Ecto neural progenitor cell (in vitro differentiated cells): ENCODE measurements at places on chromosomes 16 and 17.

- DNase-seq, result no peak
Observed at GRCh38 chr17:13293421-13293820, 275.6 kb upstream of the ELAC2 start.

GRCh38 chr17:36947922-36948716 lies 635 bp upstream of the AATF start:
- no peak for DNase-seq

- peak; percentile 62 for DNase-seq
Observed at GRCh38 chr16:88570691-88571092, 489 bp downstream of the ZC3H18 start.

DNA sequence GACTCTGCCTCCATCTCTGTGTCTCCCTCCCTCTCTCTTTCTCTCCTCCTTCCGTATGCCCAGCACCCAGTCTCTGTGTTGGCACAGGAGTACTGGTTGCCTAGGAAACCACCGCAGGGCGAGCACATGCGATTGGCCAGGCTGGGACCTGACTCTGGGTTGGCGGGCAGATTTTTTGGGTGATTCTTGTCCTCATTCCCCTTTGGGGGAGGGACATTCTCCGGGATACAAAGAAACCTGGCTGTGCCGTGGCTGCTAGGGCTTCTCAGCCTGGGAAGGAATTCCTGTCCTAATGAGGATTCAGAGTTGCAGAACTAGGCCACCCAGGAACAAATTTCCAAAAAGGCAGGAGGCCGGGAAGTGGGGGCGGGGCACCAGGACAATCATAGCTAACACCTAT lies 168.9 kb downstream of the SHISA9 start:
- peak; percentile 77 for DNase-seq

DNA sequence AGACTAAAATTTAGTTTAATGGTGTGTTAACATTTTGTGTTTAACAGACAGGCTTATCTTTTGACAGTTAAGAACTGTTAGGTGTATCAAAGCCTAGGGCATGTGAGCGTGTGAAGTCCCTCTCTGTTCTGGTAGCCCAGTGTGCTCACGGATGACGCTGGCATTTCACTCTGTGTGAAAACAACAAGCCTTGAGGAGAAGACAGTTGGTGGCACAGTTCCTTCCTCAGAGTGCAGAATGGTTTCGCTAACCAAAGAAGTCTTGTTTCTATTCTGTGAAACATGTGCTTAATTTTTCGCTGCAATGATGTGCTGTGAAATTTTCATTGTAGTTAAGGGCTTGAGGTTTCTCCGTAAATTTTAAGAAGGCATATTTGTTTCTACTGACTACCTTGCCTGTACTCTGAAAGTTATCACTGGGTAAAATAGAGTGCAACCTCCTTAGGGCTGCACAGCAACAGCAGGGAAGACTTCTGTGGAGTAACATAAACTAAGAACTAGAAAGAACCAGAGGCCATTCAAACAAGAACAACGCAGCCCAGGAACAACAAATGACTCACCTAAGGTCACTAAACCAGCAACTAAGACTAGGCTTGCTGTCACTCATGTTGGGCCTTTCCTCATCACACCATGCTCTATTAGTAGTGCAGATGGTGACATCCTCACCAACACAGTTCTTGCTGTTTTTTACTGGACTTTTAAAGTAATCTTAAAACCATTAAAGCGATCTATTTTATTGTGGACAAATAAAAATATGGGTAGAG lies 33.4 kb downstream of the BRD7 start:
- DNase-seq, result no peak

- no peak for DNase-seq
Observed at GRCh38 chr16:15880434-15881308, 7.7 kb downstream of the CEP20 start.

DNA sequence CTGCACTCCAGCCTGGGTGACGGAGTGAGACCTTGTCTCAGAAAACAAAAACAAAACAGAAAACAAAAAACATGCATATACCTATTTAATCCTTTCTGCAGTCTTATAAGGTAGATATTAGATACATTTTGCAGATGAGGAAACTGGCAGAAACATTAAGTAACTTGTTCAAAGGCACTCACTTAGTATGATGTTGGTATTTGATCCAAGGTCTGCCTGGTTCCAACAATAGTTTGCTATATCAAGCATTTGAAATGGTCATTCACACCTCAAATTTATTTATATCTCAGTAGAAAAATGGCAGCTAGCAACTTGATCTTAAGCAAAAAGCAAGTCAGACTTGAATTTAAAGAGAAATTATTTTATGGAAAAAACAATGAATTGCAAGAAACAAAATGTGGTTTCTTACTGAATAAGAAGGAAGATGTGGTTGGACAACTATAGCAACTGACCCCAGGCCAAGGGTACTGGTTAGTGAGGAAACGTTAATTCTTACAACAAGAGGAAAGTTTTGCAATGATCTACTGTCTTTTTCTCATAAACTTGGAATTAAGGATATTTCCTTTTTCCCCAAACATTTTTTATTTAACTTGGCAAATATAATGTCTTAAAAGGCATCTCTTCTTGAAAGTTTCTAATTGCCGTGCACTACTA lies 19.7 kb downstream of the DHRS7B start:
- DNase-seq, result no peak

DNA sequence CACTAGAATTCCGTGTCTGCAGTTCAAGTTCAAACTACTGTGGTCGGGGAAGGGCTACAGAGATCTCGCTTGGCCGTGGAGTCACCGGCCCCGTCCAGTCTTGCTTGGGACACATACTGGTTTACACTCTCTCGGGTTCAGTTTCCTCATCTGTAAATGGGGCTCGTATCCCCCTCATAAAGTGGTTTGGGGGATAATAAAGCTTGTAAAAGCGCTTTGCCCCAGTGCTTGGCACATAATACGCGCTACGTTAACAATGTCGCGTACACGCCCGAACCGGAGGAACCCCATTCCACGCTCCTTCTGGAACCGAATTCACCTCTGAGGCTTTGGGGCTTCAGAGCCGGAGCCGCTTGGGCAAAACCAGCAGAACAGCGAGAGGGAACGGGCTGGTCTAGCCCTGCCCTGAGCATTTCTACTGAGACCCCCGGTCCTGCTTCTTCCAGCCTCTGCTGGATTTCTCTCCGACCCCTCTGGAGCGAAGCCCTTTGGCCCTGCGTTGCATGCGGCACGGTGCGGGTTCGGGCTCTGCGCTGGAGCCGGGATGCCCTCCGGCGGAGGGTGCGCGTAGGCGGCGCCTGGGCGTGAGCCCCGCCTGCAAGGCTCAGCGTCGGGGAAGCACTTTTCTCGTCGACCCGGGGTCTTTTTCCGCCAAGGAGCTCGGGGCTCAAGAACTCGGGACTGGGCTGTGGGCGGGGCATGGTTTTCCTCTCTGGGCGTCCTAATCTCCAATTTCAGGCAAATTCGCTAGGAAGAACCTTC lies 26.1 kb upstream of the HOXB13 start:
- peak; percentile 81 for DNase-seq

- no peak for DNase-seq
Observed at GRCh38 chr17:8935191-8935590, 30.3 kb downstream of the PIK3R5 start.

DNA sequence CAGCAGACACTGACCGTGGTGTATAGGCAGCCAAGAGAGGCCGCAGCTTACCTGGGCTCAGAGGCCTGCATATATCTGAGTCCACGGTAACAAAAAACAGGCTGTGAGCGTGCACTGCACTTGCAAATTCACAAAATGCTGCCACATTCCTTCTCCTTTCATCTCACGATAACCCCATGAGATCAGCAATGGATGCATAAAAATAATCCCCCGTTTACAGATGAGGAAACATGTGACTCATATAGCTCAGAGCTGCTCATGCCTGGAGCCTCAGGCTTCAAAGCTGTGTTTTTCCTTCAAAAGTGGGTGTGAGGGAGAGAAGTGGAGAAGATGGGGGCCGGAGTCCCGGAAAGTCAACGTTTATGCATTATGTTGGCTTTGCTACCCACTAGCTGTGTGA lies 118.3 kb upstream of the FOXF1 start:
- DNase-seq, result no peak

GRCh38 chr17:64767269-64767997 lies 105.3 kb upstream of the SMURF2 start:
- DNase-seq, result peak; percentile 49

GRCh38 chr17:63423251-63423950 lies 22.7 kb downstream of the CYB561 start:
- DNase-seq, result no peak

- DNase-seq, result no peak
Observed at GRCh38 chr16:80511824-80512592, 28.8 kb upstream of the DYNLRB2 start.

GRCh38 chr16:4315186-4316107 lies at the start of gene GLIS2:
GLIS2 (plus strand) TSS chr16:4316067; CDS start chr16:4332281, 16,214 bp downstream.
- DNase-seq, result peak; percentile 88

GRCh38 chr17:52148969-52149351 lies 9.6 kb downstream of the CA10 start:
- no peak for DNase-seq

- no peak for DNase-seq
Observed at GRCh38 chr17:59180626-59181025, 25.1 kb downstream of the PRR11 start.

DNA sequence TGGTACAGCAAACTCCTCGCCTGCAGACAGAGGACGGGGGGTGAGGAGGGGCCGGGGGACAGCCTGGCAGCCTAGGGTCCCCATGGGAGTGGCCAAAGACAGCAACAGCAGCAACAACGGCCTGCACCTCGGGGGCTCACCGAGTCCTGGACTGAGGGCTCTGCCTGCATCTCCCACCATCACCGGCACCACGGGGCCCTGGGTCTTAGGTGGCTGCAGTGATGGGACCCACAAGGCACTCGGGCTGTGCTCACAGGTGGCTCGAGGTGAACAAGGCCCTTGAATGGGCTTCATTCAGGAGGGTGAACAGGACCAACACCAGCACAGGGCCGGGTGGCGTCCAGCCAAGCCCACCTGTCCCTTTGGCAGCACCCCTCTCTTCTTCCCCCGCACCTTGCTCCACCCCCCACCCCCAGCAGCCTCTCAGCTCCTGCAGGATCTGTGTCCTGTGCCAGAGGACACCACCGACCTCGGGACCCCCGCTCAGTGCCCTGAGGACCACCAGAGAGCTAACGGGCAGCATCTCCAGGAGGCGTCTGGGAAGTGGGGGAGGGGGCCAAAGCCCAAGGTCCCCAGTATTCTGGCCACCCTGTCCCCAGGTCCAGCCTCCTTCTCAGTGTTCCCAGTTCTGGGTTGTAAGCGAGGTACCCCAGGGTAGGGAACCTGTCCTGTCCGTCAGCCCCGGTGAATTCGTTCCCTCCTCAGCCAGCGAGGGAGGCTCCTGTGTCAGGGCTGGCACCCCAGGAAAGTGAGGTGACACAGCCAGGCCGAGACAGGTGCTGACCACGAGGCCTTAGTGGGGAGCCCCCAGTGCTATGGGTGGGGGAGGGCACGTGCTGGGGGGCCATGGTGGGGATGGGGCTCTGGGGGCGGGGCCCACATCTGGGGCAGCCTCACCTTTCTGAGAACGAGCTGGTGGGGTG lies 94.3 kb downstream of the TBC1D16 start:
- DNase-seq, result no peak
